Amygdala (tissue), 56 donors: ENCODE measurements at places on chromosomes 3 and 15.

DNA sequence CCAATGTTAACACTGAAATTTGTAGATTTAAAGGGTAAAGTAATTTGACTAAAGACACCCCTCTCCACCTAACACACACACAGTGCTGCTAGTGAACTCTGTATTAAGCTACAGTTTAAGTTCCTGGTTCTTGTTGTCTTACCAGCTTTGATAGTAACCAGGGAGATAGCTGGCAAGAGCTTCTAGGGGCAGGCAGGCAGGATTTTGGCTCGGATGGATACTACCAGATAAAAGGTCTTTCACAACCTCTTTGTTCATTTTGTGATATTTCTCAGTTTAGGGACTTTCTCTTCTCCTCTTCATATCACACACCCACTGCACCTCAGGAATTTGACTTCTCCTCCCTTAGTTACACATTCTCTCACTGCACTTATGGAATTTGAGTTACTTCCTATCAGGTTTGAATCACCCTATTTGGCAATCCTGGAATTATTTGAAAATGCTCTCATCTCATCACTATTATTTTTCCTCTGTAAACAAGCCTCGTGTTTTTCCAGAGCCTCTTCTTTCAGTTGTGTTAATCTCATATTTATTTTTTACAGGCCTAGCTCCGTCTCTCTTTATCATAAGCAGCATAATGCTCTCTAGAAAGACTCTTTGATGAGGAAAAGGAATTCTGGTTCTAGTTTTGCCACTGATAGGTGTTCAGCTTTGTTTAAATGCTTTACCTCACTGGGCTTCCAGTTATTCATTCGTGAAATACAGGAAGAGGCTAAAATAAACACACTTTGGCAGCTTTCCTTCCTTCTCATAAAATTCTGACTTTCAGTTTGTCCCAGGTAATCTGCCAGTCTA is 23.0 kb upstream of the CLDN1 start:
- DNase-seq, result no peak

GRCh38 chr15:48946074-48946839 is 17.5 kb downstream of the SHC4 start:
- DNase-seq, result no peak

GRCh38 chr3:178010306-178010705 is 525.9 kb upstream of the KCNMB2 start:
- no peak for DNase-seq

DNA sequence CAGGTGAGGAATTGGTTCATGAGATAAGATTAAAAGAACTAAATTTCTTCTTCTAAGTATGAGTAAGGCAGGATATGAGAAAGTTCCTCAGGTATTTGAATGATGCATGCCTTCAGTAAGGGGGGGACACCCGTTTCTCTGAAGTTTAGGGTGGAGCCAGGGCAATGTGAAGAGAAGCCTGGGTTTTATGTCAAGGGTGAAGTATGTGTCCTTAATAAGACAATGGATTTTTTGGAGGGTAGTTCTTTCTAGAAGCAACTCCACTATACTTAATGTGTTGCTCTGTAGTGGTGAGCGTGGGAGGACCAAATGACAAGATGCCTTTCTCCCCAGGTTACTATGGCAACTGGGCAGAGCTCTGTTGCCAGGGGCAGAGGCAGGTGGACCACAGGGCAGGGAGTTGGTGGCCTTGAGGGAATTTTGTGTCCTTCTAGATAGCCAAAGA is 44.0 kb downstream of the PHLDB2 start:
- no peak for DNase-seq

GRCh38 chr15:56082263-56082761 is 88.9 kb upstream of the NEDD4 start:
- no peak for DNase-seq

- DNase-seq, result no peak
These were observed 6.9 kb downstream of the GALNT15 start for GRCh38 chr3:16181361-16181760.

- DNase-seq, result no peak
These were observed 84.2 kb downstream of the NEDD4 start for GRCh38 chr15:55909036-55909811.

DNA sequence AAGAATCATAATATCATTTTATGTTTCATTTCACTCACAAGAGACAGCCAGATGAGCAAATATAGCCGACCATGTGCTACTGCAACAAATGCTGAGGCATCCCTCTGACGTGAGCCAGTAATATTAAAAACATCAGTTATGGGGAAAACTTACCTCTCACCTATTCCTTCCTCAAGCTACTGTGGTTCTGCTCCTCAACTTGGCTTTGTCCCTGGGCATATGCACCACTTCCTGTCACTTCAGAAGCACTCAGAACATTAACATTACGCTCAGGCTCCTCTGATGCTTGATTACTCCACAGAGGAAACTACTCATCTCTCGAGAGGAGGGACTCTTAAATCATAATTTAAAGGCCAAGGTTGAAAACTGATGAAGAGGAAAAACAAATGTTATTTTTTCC is 457.0 kb upstream of the ALCAM start:
- no peak for DNase-seq

DNA sequence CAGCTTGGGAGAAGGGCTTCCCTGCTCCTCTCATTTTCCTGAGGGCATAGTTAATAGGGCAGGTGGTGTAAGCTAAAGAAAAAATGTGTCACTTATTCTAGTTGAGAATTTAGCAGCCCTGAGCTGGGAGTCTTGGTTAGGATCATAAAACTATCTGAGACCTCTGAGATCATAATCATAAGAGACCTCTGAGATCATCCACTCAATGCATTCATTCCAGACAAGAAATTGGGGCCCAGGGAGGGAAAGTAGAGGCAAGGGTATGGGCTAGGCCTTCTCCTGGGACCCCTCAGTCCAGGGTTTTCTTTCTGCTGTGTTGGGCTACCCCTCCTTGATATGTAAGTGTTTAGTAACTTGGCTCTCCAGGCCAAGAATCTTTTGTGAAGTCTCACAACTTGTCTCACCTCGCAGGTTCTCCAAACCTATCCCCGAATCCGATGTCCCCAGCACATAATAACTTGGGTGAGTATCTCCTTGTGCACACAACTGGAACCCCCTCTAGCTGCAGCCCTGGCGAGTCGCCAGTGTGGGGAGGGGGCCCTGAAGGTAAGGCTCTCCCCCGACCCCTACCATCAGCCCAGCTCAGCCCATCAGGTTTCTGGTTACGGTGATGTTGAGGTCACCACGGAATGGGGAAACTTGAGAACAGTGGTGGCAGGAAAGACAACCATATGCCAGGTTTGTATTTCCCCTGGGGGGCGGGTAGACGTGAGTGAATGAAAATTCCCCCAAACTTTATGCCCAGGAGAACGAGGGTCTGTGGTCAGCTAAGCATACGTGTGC is 84.1 kb downstream of the AAGAB start:
- no peak for DNase-seq

DNA sequence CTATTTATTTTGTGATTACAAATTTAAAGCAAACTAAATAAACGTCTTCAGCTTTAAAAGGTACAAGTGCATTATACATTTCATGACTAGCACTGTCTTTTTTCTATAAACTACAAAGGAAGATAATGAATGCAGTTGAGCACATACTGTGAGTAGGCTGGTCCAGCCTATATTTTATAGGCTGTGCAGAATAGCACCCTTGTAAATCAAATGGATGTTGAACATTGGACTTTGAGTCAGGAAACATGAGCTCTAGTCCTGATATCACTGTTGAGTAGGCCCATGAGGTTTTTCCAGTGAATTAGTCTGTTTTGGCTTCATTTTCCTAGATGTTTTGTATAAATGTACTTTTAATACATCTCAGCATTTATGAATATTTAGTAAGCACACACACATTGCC is 447.3 kb upstream of the KCNMB2 start:
- DNase-seq, result no peak

DNA sequence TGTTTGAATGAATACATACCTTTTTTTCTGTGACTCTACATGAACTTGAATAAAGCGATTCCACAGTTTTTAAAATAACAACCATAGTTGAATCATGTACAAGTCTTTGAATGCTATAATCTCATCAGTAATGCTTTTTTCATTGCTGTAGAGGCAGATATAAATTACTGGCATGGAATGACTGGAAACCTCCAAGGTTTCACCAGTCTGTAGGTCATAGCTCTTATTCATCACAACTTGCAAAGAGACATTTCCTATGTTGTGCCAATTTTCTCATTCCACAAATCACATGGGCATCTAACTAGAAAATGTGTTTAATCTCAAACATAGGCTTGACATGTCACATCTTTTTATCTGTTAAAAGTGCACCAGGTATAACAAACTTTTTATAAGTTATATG is 407.1 kb upstream of the KCNMB2 start:
- no peak for DNase-seq
